HFFc6 (cell line): ENCODE measurements at places on chromosomes 5 and 9.

DNA sequence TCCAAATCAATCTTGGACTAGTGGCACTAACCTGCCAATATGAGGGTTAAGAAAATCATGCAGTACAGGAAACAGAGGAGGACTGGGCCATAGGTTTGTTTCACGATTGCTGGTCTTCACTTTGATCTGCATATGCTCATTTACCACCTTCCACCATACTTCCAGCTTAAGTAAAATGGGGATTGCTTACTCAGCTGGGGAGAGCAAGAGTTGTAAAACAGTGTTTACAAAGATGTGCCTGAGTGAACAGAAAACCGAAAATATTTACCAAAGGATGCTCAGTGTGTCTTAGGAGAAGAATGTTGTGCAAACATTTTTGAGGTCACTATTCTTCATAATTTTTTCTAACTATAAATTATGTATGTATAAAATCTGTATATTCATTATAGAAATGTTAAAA is 65.1 kb upstream of the DNAH5 start:
- DNase-seq = no peak

GRCh38 chr5:96645091-96645490 is 17.1 kb upstream of the CAST start:
- no peak for DNase-seq

DNA sequence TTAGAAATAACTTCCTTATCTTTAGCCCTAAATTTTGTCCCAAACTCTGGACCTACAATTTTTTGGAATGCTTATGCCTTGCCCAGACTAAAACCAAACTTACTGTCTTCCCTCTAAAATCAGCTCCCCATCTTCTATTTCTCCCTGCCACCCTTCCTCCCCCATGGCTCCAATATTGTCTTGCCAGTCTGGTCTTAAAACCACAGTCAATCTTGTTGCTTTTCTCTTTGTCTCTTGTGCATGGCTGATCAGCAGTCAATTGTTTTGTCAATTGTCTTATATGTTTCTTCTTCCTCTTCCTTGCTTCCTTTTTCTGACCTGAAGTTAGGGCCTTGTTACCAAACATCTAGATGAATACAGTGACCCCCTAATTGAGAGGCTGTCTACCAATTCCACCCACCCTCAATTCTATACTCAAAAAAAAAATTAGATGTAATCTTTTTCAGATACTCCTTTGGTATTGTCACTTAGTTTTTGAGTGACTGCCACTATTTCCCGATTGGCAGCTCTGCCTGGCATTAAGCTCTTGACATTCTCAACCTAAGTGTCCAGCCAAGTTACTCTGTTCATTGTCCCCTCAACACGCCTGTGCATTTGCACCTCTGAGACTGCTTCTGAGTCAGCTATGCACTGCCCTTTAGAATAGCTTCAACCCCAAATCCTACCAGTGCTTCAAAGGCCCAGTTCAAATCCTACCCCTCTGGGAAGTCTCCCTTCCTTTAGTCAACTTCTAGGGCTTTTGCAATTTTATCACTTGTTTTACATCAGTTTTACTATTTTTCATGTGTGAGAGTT is 2.5 kb downstream of the PDCD1LG2 start:
- DNase-seq = no peak

- DNase-seq = no peak
Observed at GRCh38 chr9:137717776-137718327, 99.0 kb downstream of the EHMT1 start.

- DNase-seq = no peak
Observed at GRCh38 chr9:126386776-126387175, 60.1 kb downstream of the MVB12B start.

DNA sequence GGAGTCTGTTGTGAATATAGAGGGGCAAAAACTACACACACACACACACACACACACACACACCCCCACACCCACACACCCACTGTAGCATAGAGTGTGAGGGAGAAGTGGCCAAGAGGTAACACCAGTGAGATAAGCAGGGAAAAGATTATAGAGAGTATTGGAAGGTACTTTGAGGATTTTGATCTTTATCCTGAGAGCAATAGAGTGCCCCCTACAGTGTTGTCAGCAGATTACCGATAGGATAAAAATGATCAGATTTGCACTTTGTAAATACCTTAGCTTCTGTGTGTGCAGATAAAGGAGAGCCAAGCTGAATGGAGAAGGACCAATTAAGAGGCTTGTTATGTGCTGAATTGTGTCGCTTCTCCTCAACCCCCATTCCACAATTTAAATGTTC is 32.3 kb downstream of the ERCC6L2 start:
- DNase-seq = no peak

DNA sequence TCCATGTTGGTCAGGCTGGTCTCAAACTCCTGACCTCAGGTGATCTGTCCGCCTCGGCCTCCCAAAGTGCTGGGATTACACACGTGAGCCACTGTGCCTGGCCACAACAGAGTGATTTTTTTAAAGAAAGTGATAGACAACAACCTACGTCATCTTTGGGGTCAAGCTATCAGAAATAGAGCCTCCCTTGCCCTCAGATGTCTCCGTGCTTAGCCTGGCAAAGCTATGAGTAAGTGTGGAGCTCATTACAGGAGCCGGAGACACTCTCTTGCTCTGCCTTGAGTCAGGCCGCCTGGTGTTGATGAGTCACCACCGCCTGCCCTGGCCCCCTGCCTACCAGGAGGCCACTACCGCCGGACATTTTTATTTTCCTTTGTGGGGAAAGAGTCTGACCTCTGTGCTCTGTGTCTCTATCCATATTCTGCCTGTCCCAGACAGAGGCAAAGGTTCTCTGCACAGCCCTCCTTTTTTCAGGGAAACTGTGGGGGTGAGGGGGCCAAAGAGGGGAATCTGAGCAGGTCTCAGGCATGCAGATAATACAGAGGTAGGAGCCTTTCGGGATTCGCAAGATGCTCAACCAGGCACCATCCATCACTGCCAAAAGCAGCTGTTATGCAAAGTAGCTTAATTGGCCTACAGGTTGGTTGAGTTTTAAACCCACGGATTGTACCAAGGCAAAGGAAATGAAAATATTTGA is 123.7 kb upstream of the CPEB4 start:
- peak; percentile 95 for DNase-seq
